ENCODE measurements at places on chromosomes 12 and 14. TPM values are rescaled to one million over a fixed set of nuclear protein-coding genes. Genes with fewer than 3 reads are reported as not detected.

DNA sequence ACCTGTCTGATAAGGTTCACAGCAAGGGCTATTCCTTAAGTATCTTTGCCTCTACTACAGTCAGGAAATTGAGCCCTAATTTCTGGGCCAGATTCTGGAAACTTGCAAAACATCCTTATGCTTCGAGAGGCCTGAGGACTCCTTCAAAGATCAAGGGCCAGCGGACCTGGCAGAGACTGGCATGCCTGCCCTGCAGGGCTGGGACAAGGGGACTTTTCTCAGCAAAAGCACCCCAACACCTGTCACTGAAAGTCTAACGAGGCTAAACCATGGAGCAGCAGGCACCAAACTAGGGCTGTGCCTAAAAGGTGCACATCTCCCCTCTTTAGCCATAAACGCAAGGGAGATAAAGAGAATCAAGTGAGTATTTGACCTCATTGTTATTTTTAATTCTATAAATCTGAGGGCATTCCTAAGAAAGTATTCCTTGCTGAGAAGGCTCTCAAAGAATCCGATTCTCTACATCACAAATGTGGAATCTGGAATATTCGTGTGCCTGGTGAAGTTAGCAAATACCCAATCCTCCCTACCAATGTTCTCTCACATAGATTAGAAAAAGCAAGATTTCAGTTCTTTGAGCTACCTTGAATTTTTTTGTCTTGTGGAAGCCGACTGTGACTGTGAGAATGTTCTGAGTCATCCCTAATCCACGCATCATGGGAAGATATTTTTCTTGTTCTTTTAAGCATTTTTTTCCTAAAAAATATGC is 328.2 kb upstream of the NOVA1 start:
- H3K36me3 ChIP-seq: no peaks in the 10 kb centered on the region
- H3K4me1 ChIP-seq: no peaks in the 10 kb centered on the region
- H3K27ac ChIP-seq: no peak overlapping the region
- no peaks in the 10 kb centered on the region for H3K27me3 ChIP-seq
- DNase-seq: peak; percentile 59

DNA sequence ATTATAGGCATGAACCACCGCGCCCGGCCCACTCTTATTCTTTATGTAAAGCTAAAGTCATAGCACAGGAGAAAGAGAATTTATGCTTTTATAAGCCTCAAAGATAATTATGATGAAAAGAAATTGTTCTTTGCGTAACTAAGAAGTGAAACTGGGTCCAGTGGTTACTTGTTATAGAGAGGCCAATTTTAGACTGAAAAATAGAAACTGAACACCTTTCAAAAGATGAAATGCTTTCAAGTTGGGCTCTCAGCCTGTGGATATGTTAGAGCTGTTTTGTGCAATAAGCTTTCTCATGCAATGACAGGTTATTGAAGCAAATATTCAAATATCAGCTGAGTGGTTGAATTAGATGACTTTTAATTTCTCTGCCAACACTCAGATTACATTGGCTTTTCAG is 7.9 kb downstream of the TMEM253 start:
- no peak overlapping the region for H3K27ac ChIP-seq
- no peak overlapping the region for H3K4me3 ChIP-seq
- H3K4me1 ChIP-seq: peaks cover 19% of the 10 kb centered on the region
- no peaks in the 10 kb centered on the region for H3K27me3 ChIP-seq
- H3K36me3 ChIP-seq: no peaks in the 10 kb centered on the region

- no peaks in the 10 kb centered on the region for H3K4me1 ChIP-seq
- no peaks in the 10 kb centered on the region for H3K36me3 ChIP-seq
- no peak for DNase-seq
- H3K4me3 ChIP-seq: no peak overlapping the region
- no peaks in the 10 kb centered on the region for H3K27me3 ChIP-seq
- H3K27ac ChIP-seq: no peak overlapping the region
Observed at GRCh38 chr12:101074940-101075680, 134.9 kb downstream of the SLC5A8 start.

- no peaks in the 10 kb centered on the region for H3K36me3 ChIP-seq
- no peak overlapping the region for H3K27ac ChIP-seq
- no peak overlapping the region for H3K4me3 ChIP-seq
- no peaks in the 10 kb centered on the region for H3K27me3 ChIP-seq
- DNase-seq: no peak
- H3K4me1 ChIP-seq: no peaks in the 10 kb centered on the region
Observed at GRCh38 chr12:16063726-16064125, 152.6 kb downstream of the DERA start.

DNA sequence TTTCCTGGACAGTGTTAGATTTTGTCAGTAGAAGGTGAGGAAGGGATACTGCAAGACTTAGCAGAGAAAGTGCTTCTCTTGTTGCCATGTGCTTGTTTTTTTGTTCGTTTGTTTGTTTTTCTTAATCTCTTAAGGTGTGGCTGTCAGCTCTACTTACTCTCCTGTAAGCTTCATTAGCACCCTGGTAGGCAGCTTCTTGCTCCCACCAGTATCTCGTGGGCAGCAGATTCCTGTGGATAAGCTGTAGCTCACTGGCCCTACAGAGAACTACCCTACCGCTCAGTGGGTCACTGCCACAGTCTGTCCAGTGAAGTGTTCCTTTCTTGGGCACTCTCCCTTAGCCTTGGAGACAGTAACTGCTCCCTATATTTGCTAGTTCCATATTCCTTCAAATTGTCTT is 30.1 kb downstream of the VRK1 start:
- no peak for DNase-seq
- no peak overlapping the region for H3K27ac ChIP-seq
- no peaks in the 10 kb centered on the region for H3K4me1 ChIP-seq
- H3K4me3 ChIP-seq: no peak overlapping the region
- no peaks in the 10 kb centered on the region for H3K36me3 ChIP-seq
- no peaks in the 10 kb centered on the region for H3K27me3 ChIP-seq

GRCh38 chr12:126171937-126172559 is 1106.8 kb downstream of the AACS start:
- H3K4me3 ChIP-seq: no peak overlapping the region
- no peaks in the 10 kb centered on the region for H3K27me3 ChIP-seq
- no peaks in the 10 kb centered on the region for H3K36me3 ChIP-seq
- no peaks in the 10 kb centered on the region for H3K4me1 ChIP-seq
- no peak for DNase-seq

DNA sequence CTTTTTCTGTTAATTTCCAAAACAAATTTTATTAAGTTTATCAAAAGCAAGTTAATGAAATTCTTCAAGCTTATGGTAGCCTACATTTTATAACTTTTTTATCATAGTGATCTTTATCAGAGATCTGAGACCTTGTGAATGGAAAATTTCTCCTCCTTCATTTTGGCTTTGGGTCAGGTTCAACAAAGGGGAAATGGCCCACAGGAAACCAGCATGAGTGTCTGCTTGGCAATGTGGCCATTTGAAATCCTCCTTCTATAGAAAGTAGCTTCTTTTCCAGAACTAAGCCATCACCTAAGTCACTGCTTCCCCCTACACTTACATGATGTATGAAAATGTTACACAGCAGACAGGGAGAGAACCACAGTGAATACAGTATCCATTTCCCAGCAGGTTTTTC is 1.6 kb downstream of the RHOJ start:
- no peaks in the 10 kb centered on the region for H3K4me1 ChIP-seq
- H3K27me3 ChIP-seq: no peaks in the 10 kb centered on the region
- no peak for DNase-seq
- H3K27ac ChIP-seq: peak overlapping the region; percentile 90
- no peaks in the 10 kb centered on the region for H3K36me3 ChIP-seq

DNA sequence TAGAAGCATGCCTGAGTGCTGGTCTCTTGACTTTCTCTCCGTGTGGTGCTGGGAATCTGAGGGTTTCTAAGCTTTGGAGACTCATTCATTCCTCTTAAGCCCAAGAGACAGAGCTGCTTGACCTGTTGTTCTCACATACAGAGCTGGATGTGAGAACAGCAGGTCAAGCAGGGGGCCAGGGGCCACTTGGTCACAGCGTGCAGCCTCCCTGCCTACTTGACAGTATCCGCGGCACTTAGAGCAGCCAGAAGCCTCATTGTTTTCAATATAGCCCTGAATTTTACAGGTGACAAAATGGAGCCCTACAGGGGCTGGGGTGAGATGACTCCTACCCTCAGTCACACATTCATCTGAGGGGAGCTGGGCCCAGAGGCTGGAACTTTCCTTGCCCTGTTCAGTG is 88.9 kb downstream of the ESRRB start:
- no peaks in the 10 kb centered on the region for H3K27me3 ChIP-seq
- no peaks in the 10 kb centered on the region for H3K4me1 ChIP-seq
- DNase-seq: no peak
- H3K4me3 ChIP-seq: no peak overlapping the region
- no peak overlapping the region for H3K27ac ChIP-seq

GRCh38 chr12:113244047-113244460 is 22.8 kb downstream of the TPCN1 start:
- peaks cover 52% of the 10 kb centered on the region for H3K4me1 ChIP-seq
- H3K4me3 ChIP-seq: no peak overlapping the region
- peaks cover 6% of the 10 kb centered on the region for H3K36me3 ChIP-seq
- no peaks in the 10 kb centered on the region for H3K27me3 ChIP-seq

- DNase-seq: no peak
- H3K36me3 ChIP-seq: no peaks in the 10 kb centered on the region
- H3K27me3 ChIP-seq: no peaks in the 10 kb centered on the region
- no peaks in the 10 kb centered on the region for H3K4me1 ChIP-seq
- no peak overlapping the region for H3K4me3 ChIP-seq
Observed at GRCh38 chr14:87233806-87234384, 759.1 kb downstream of the GALC start.

- H3K4me1 ChIP-seq: no peaks in the 10 kb centered on the region
- H3K36me3 ChIP-seq: peaks cover 62% of the 10 kb centered on the region
- no peak overlapping the region for H3K27ac ChIP-seq
- H3K27me3 ChIP-seq: no peaks in the 10 kb centered on the region
- H3K4me3 ChIP-seq: no peak overlapping the region
Observed at GRCh38 chr14:73936548-73936947, 13.3 kb downstream of the FAM161B start.

GRCh38 chr14:51547701-51548100 is 104.0 kb upstream of the FRMD6 start:
- no peaks in the 10 kb centered on the region for H3K4me1 ChIP-seq
- H3K27me3 ChIP-seq: no peaks in the 10 kb centered on the region
- no peak for DNase-seq
- no peak overlapping the region for H3K27ac ChIP-seq
- H3K36me3 ChIP-seq: no peaks in the 10 kb centered on the region
- H3K4me3 ChIP-seq: no peak overlapping the region

DNA sequence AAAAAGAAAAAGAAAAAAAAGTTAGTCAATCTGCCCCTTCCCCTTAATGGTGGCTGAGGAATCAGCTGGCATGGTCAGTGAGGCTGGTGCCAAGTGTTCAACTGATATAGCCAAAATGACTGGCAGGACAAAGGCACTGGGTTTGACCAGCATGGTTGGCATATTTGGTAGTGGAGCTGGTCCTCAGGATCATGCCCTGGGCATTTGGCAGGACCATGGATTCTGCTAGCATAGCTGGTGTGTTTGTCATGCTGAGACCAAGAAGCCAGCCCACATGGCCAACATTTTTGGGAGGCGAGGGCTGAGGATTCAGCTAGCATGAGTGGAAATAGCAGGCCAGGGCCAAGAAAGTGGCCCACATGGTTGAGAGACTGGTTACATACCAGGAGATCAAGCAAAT is 136.5 kb downstream of the FBXL14 start:
- no peak overlapping the region for H3K4me3 ChIP-seq
- no peak overlapping the region for H3K27ac ChIP-seq
- H3K4me1 ChIP-seq: no peaks in the 10 kb centered on the region
- H3K36me3 ChIP-seq: no peaks in the 10 kb centered on the region
- H3K27me3 ChIP-seq: no peaks in the 10 kb centered on the region
- DNase-seq: no peak

GRCh38 chr14:105335735-105336476 is 21.4 kb downstream of the PACS2 start:
- H3K4me3 ChIP-seq: no peak overlapping the region
- peaks cover 7% of the 10 kb centered on the region for H3K4me1 ChIP-seq
- H3K27me3 ChIP-seq: no peaks in the 10 kb centered on the region
- peak; percentile 67 for DNase-seq

- no peaks in the 10 kb centered on the region for H3K36me3 ChIP-seq
- H3K27me3 ChIP-seq: no peaks in the 10 kb centered on the region
- DNase-seq: no peak
- no peak overlapping the region for H3K27ac ChIP-seq
- no peak overlapping the region for H3K4me3 ChIP-seq
- H3K4me1 ChIP-seq: no peaks in the 10 kb centered on the region
Observed at GRCh38 chr12:49527361-49528130, 11.3 kb upstream of the KCNH3 start.

DNA sequence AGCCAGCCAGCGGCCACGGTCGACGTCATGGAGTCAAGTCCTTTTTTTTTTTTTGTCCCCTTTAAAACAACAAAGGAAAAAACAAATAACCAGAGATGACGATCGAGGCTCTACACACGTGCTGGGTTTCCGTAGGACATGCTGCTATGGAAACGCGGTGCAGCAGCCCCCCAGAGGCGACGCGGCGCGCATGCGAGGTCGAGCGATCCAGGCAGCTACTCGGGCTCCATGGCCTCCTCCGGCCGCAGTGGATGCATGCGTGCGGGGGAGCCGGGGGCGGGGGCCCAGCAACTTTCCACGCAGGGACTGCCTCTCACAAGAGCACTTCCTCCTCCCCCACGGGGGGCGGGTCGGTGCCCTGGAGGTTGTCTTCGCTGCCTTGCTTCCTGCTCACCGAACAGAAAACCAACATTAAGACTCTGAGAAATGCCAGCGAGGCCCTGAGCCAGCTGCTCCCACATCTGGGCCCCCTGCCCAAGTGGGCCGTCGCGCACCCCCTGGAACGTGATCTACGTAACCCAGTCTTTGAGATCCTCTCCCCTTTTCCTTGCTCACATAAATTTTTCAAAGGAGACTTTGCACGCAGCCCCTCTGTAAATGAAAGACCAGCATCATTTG is 30.7 kb downstream of the P2RX4 start:
- no peaks in the 10 kb centered on the region for H3K27me3 ChIP-seq
- no peak overlapping the region for H3K4me3 ChIP-seq
- peak; percentile 93 for DNase-seq
- peak overlapping the region; percentile 80 for H3K27ac ChIP-seq
- H3K36me3 ChIP-seq: no peaks in the 10 kb centered on the region

- H3K36me3 ChIP-seq: no peaks in the 10 kb centered on the region
- no peak overlapping the region for H3K27ac ChIP-seq
- no peaks in the 10 kb centered on the region for H3K27me3 ChIP-seq
Observed at GRCh38 chr14:88248606-88249005, 74.5 kb downstream of the KCNK10 start.

- H3K27me3 ChIP-seq: no peaks in the 10 kb centered on the region
- no peak overlapping the region for H3K4me3 ChIP-seq
- H3K27ac ChIP-seq: peak overlapping the region; percentile 5
Observed at GRCh38 chr12:11580125-11580751, 69.2 kb upstream of the ETV6 start.

The CMTM5 gene
- 0.71 TPM for total RNA-seq

The IL23A gene
- 0.73 TPM for total RNA-seq

The TEX52 gene
- total RNA-seq: not detected

The KRT74 gene
- total RNA-seq: not detected

The RGS6 gene
- 0.71 TPM for total RNA-seq

The GLS2 gene
- 3.0 TPM for total RNA-seq

The RND1 gene
- 4.0 TPM for total RNA-seq

The GPRC5A gene
- total RNA-seq: 1,562 TPM

The TAS2R8 gene
- not detected for total RNA-seq
